ENCODE measurements at places on chromosomes 11 and 22.
A peak's percentile ranks its signal among the peaks of the same experiment; 100 is the strongest.

GRCh38 chr11:6623391-6624363, 4.5 kb upstream of the TPP1 start:
- no peaks in the 10 kb centered on the region for H3K27me3 ChIP-seq
- H3K27ac ChIP-seq = no peak overlapping the region
- H3K4me3 ChIP-seq = no peak overlapping the region
- DNase-seq = no peak
- H3K4me1 ChIP-seq = peaks cover 3% of the 10 kb centered on the region

DNA sequence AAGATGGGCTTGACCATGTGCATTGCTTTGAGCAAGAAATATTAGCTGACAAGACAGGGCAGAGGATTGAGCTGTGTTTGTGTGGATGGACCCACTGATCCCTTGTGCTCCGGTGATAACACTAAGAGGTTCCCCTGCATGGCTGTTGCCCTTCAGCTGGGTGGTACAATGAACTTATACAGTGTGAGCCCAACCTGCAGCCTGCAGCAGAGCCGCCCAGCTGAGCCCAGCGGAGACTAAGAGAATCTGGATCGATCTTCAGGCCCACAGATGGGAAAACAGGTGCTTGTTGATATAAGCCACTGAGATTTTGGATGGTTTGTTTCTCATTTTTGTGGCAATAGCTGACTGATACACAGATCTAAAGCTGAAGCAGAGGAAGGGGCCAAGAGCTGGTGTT, 177.4 kb upstream of the SYT13 start:
- no peak overlapping the region for H3K4me3 ChIP-seq
- H3K4me1 ChIP-seq = no peaks in the 10 kb centered on the region
- no peaks in the 10 kb centered on the region for H3K27me3 ChIP-seq
- no peak for DNase-seq

DNA sequence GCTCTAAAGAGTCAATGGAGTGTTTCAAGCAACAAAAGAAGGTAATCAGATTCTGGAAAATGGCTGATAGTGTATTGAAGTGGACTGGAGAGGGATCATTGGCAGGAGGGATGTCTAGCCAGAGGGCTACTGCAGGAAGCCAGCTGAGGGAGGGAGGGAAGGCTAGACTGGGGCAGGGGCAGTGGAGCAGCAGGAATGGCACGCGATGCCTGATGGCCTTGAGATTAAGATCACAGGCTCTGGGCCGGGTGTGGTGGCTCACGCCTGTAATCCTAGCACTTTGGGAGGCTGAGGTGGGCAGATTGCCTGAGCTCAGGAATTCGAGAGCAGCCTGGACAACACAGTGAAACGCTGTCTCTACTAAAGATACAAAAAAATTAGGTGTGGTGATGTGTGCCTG, 47.5 kb upstream of the PRDM11 start:
- no peak for DNase-seq
- H3K36me3 ChIP-seq = no peaks in the 10 kb centered on the region
- H3K4me3 ChIP-seq = no peak overlapping the region
- no peak overlapping the region for H3K27ac ChIP-seq
- H3K4me1 ChIP-seq = peaks cover 9% of the 10 kb centered on the region
- H3K27me3 ChIP-seq = no peaks in the 10 kb centered on the region

- no peak overlapping the region for H3K4me3 ChIP-seq
- H3K4me1 ChIP-seq = no peaks in the 10 kb centered on the region
- no peaks in the 10 kb centered on the region for H3K27me3 ChIP-seq
- no peak overlapping the region for H3K27ac ChIP-seq
Measured at GRCh38 chr11:92670308-92670890, 299.1 kb upstream of the MTNR1B start.

DNA sequence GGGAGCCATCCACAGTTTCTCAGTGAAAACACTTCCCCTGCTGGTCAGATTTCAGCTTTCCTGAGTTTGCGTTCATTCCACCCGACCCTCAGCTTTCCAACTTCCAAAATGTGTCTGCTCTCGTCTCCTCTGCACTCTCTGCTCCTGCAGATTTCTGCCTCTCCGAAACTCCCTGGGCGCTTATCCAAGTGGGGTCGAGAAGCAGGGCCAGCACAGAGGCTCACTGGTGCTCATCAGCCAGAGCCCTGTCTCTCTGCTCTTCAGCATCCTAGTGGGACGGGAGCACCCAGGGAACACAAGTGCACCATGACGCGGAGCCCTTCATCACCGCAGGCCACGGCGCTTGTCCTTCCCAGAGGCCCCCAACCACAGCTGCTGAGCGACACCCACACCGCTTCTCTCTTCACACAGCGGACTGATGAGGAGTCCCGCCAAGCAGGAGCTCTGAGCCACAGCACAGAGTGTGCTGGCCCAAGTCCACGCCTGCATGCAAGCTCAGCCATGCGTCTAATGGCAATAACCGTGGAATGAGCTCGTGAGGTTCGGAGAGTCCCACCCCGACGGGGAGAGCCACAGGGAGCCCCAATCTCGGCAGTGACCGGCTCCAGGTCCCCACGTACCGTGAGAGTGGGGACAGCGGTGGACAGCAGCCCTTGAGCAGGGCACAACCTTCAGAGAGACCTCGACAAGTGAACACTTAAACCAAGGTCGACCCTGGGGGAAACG, 27.9 kb upstream of the MOB2 start:
- 0 out of 2 replicates have a peak overlapping the region, but pooled peaks have one; percentile 37 for H3K27ac ChIP-seq
- no peaks in the 10 kb centered on the region for H3K36me3 ChIP-seq
- no peak for DNase-seq
- peaks cover 39% of the 10 kb centered on the region for H3K4me1 ChIP-seq

GRCh38 chr11:67504005-67504949, 886 bp downstream of the PITPNM1 start:
- H3K36me3 ChIP-seq = no peaks in the 10 kb centered on the region
- DNase-seq = no peak
- H3K4me1 ChIP-seq = peaks cover 23% of the 10 kb centered on the region
- H3K27me3 ChIP-seq = no peaks in the 10 kb centered on the region
- H3K4me3 ChIP-seq = peak overlapping the region; percentile 90

GRCh38 chr22:19761725-19762567, 1.4 kb downstream of the TBX1 start:
- peaks cover 26% of the 10 kb centered on the region for H3K4me1 ChIP-seq
- peak overlapping the region; percentile 88 for H3K27ac ChIP-seq
- no peak for DNase-seq
- H3K36me3 ChIP-seq = no peaks in the 10 kb centered on the region
- peak overlapping the region; percentile 52 for H3K4me3 ChIP-seq

DNA sequence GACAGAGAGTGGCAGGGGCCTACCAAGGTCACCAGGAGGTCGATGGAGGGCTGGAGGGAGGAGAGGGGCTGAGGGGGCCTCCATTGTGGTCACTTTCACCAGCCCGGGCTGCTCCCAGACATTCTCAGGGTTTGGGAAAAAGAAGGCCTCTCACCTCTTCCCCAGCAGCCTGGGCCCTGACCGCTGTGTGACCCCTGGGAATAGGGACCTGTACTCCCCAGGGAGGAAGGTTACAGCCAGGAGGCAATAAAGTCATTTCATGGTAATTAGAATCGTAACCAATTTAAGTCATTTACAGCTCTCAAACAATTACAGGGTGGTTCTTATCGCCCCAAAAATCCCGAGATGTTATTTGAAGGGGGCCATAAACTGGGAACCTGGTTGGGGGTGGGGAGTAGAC, 37.8 kb downstream of the ISX start:
- H3K27ac ChIP-seq = no peak overlapping the region
- no peaks in the 10 kb centered on the region for H3K27me3 ChIP-seq
- H3K4me3 ChIP-seq = no peak overlapping the region
- no peaks in the 10 kb centered on the region for H3K36me3 ChIP-seq
- DNase-seq = no peak

- H3K27ac ChIP-seq = no peak overlapping the region
- no peaks in the 10 kb centered on the region for H3K27me3 ChIP-seq
- no peaks in the 10 kb centered on the region for H3K36me3 ChIP-seq
- H3K4me3 ChIP-seq = no peak overlapping the region
- H3K4me1 ChIP-seq = no peaks in the 10 kb centered on the region
Measured at GRCh38 chr22:47361247-47361646, 598.8 kb downstream of the TBC1D22A start.

DNA sequence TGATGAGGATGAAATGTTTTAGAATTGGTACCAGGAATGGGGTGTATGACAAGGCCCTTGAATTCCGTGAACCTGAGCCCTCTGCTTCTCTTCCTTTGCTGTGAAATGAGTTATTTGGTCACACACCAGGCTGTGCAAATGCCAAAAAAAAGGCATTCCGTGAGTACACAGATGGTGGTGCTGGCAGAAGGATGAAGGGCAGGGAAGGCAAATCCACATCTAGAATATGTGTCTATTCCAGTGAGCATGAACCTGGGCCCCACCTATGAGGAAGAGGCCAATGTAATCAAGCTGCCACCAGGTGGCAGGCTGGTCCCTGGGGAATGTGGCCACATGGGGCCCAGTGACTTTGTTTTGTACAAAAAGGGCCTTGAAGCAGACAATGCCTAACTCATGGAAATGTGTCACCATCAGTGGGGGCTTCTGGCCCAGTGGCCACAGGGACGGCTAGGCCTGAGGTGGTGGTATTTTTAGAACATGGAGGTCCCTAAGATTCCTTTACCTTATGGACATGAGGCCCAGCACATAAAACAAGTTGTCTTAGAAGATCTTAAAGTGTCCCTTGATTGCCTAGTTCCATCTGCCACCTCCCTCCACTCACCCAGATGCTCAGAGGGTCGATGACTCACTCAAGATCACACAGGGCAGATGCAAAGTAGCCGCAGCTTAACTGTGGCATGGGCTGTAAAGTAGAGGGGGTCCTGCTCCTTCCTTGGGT, 3.9 kb upstream of the RNF215 start:
- peaks cover 2% of the 10 kb centered on the region for H3K36me3 ChIP-seq
- peaks cover 5% of the 10 kb centered on the region for H3K4me1 ChIP-seq
- peak; percentile 41 for DNase-seq
- no peaks in the 10 kb centered on the region for H3K27me3 ChIP-seq
- H3K4me3 ChIP-seq = no peak overlapping the region

- no peaks in the 10 kb centered on the region for H3K27me3 ChIP-seq
- H3K4me1 ChIP-seq = peaks cover 60% of the 10 kb centered on the region
- peak overlapping the region; percentile 98 for H3K27ac ChIP-seq
- H3K4me3 ChIP-seq = no peak overlapping the region
- no peaks in the 10 kb centered on the region for H3K36me3 ChIP-seq
Measured at GRCh38 chr11:10925149-10925926, 67.5 kb upstream of the ZBED5 start.

DNA sequence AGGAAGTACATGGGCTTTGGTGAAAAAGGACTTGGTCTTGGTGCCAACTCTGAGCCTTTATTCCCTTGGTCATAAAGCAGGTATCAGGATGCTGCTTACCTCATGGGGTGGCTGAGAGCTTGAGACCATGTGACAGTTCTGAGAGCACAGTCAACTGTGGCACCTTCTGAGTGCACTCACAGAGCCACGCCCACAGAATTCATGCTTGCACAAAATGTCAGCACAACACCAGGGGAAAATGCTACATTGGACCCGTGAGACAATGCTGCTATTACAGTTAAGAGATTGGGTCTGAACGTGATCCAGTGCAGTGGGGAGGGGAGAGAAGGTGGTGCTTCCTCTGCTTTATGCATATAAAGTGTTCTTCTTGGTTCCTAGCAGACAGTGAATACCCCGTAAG, 79.5 kb upstream of the SPON1 start:
- no peaks in the 10 kb centered on the region for H3K36me3 ChIP-seq
- peaks cover 2% of the 10 kb centered on the region for H3K27me3 ChIP-seq
- no peak overlapping the region for H3K4me3 ChIP-seq
- no peaks in the 10 kb centered on the region for H3K4me1 ChIP-seq
- no peak for DNase-seq

GRCh38 chr11:9901943-9902342, 238.1 kb downstream of the SWAP70 start:
- no peak for DNase-seq
- peaks cover 19% of the 10 kb centered on the region for H3K4me1 ChIP-seq
- peak overlapping the region; percentile 100 for H3K27ac ChIP-seq
- H3K4me3 ChIP-seq = no peak overlapping the region

GRCh38 chr11:110833033-110833484, 120.8 kb upstream of the ARHGAP20 start:
- no peaks in the 10 kb centered on the region for H3K36me3 ChIP-seq
- H3K27me3 ChIP-seq = peaks cover 5% of the 10 kb centered on the region
- H3K27ac ChIP-seq = no peak overlapping the region
- no peak overlapping the region for H3K4me3 ChIP-seq
- no peaks in the 10 kb centered on the region for H3K4me1 ChIP-seq
- no peak for DNase-seq

- no peaks in the 10 kb centered on the region for H3K27me3 ChIP-seq
- DNase-seq = no peak
- H3K36me3 ChIP-seq = no peaks in the 10 kb centered on the region
- H3K4me3 ChIP-seq = no peak overlapping the region
Measured at GRCh38 chr11:19768197-19768596, 55.6 kb downstream of the NAV2 start.

DNA sequence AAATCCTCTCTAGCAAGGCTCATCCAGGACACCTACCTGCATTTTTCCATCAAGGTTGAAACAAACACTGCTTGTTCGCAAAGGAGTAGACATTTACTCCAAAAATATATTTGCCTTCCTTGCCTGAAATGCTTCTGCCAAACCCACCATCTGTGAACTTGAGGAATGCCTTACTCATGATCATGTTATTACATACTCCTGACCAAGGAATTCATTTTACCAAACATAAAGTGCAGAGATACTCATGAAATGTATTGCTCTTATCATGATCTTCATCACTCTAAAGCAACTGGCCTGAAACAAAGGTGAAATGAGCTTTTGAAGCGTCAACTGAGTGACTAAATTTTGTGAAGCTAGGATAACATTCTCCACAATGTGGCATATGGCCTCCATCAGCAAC, 243.1 kb upstream of the CCDC179 start:
- no peaks in the 10 kb centered on the region for H3K27me3 ChIP-seq
- no peak for DNase-seq

- no peaks in the 10 kb centered on the region for H3K27me3 ChIP-seq
- DNase-seq = no peak
- peaks cover 3% of the 10 kb centered on the region for H3K4me1 ChIP-seq
Measured at GRCh38 chr11:46248289-46249102, 29.0 kb upstream of the CREB3L1 start.

- H3K4me3 ChIP-seq = no peak overlapping the region
- DNase-seq = no peak
- H3K27ac ChIP-seq = no peak overlapping the region
- no peaks in the 10 kb centered on the region for H3K27me3 ChIP-seq
- no peaks in the 10 kb centered on the region for H3K4me1 ChIP-seq
Measured at GRCh38 chr11:70608568-70609470, 210.5 kb downstream of the CTTN start.

GRCh38 chr11:61923166-61924063, 6.0 kb upstream of the RAB3IL1 start:
- H3K27ac ChIP-seq = no peak overlapping the region
- H3K36me3 ChIP-seq = no peaks in the 10 kb centered on the region
- no peaks in the 10 kb centered on the region for H3K27me3 ChIP-seq
- H3K4me3 ChIP-seq = no peak overlapping the region

Measured in Panc1 (cell line).